WERI-Rb-1 (cell line): ENCODE measurements at places on chromosomes 7 and 10.

GRCh38 chr7:103680161-103681144 lies 234.4 kb upstream of the SLC26A5 start:
- peak; percentile 17 for DNase-seq

- DNase-seq = no peak
Observed at GRCh38 chr7:138773817-138774216, 24.0 kb upstream of the TMEM213 start.

- no peak for DNase-seq
Observed at GRCh38 chr10:87594864-87595263, 64.8 kb upstream of the PAPSS2 start.

- no peak for DNase-seq
Observed at GRCh38 chr7:8121243-8121642, 140.7 kb downstream of the ICA1 start.

GRCh38 chr10:110480387-110480786 lies 17.3 kb upstream of the DUSP5 start:
- DNase-seq = no peak

- DNase-seq = peak; percentile 43
Observed at GRCh38 chr10:71868192-71868697, 17.2 kb upstream of the PSAP start.

- no peak for DNase-seq
Observed at GRCh38 chr10:33310853-33311252, 23.6 kb downstream of the NRP1 start.

GRCh38 chr10:31962826-31963588 lies 34.4 kb upstream of the ARHGAP12 start:
- no peak for DNase-seq

GRCh38 chr10:51342381-51342780 lies 268.1 kb downstream of the PRKG1 start:
- no peak for DNase-seq

DNA sequence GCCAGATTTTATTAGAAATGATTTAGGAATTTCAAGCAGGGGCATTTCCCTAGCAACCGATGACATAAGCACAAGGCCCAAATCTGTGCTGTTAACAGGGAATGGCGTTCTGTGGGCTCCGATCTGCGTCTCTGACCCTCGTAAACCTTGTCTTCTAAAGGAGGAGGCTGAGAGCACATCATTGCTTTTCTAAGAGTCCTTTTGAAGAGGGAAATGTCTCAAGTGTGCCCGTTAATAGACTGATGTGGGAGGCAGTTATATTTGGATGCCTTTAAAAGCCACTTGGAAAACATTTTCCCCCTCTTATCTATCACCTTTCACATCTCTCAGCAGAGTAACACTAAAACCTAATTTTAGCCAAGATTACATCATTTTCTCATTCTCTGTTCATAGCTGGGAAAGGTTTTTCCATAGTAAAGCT lies 424.1 kb upstream of the GALNT17 start:
- DNase-seq = no peak

GRCh38 chr10:118808601-118809356 lies 54.0 kb upstream of the CACUL1 start:
- DNase-seq = no peak

GRCh38 chr7:81694711-81695110 lies 75.1 kb downstream of the HGF start:
- no peak for DNase-seq

- DNase-seq = no peak
Observed at GRCh38 chr7:16975712-16976111, 93.9 kb upstream of the AGR3 start.

DNA sequence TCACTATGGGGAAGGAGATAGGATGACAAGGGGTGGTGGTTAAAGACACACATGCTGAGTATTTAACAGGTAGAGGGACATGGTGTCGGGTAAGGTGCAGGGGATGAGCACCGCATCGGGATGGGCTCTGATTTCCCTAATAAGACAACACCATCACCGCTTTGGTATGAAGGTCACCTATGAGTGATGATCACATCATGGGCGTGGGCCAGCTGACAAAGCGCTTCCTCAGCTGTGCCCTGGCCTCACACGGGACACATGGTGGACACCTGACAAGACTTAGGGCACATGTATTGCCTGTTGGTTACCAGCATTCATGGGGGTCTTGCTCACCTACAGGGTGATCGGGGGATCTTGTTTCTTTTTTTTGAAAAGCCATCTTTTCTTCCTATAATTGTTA lies 12.8 kb downstream of the C7orf57 start:
- no peak for DNase-seq

GRCh38 chr7:28984631-28985030 lies 26.5 kb upstream of the TRIL start:
- no peak for DNase-seq

DNA sequence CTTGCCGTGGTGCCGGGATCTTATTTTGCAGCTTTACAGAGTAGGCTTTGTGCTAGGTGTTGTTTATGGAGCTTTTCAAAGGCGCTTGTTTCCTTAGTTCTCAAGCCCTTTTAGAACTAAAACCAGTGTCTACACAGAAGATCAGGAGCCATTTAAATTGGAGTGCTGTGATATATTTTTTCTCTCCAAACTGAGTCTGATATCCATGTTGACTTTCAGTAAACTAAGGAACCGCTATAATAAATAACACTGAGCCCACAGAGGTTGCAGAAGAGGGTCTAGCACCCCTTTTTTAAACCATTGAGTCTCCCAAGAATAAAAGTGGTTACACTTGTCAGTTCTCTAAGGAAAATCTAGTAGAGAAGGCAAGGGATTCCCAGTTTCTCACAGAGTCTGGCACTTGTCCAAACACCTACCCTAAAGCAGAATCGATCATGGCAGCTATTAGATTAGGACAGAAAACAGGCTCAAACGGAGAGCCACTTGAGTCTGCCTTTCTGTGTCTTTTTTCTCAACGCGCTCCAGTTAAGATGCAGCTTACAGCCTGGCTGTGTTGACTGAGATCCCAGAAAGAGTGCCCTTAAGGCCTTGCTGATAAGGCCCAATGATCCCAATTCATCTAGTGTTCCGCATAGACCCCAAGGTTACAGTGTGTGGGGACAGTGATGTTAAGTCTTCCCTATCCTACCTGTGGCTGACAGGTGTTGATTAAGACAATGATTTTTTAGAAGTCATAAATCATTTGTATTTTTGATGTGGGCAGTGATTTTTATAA lies 804 bp downstream of the TMEM106B start:
- DNase-seq = peak; percentile 14

- no peak for DNase-seq
Observed at GRCh38 chr7:127901895-127902703, 129.1 kb downstream of the LRRC4 start.

DNA sequence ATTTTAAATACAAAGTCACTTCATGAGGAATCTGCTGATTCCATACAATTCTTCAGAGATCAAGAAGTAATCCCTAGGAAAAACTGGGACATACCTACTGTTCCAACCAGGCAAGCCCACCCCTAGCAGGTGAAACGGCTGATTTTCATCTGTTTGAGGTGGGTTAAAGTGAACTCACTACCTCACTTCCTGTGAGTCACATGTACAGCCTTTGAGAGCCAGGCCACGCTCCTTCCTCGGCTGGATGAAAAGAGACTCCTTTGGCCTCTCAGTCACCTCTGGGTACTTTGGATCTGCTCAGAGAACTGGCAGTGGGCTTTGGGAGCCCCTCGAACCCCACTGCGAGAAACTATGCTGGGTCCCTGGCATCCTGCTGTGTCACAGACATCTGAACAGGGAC lies 68.2 kb downstream of the CHST15 start:
- no peak for DNase-seq

- peak; percentile 42 for DNase-seq
Observed at GRCh38 chr10:124092860-124093773, at the start of gene CHST15. TSS of gene CHST15 (minus strand) at chr10:124093598. CDS start at chr10:124046212, 47,386 bp downstream.

GRCh38 chr10:81093056-81093455 lies 555.4 kb downstream of the SH2D4B start:
- no peak for DNase-seq

DNA sequence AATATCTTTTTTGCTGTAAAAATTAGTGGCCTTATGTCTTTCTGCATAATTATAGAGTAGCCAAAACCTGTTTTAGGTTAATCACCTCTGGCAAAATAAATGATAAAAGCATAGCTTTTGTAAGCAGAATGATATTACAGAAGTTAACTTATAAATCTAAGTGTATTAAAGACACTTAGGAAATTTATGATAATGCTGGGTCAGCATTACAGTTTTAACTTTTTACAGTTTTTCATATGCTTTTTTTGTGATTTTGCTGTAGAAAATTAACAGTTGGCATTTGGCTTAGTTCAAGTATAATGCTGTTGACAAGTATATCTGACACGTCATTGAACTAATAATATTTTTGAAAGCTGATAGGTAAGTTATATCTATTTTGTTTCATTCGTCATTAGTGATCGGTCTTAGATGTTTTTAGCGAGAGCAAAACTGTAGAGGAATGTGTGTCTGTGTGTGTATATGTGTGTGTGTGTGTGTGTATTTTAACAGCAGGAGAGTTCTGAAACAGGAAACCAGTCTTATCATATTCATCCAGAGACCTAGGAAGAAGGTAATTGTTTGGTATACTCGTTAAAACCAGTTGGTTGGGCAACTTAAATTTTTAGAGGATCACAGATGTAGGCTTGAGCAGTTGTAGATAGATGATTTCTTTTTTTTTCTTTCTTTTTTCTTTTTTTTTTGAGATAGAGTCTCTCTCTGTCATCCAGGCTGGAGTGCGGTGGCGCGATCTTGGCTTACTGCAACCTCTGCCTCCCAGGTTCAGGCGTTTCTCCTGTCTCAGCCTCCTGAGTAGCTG lies 15.4 kb downstream of the PTEN start:
- no peak for DNase-seq

DNA sequence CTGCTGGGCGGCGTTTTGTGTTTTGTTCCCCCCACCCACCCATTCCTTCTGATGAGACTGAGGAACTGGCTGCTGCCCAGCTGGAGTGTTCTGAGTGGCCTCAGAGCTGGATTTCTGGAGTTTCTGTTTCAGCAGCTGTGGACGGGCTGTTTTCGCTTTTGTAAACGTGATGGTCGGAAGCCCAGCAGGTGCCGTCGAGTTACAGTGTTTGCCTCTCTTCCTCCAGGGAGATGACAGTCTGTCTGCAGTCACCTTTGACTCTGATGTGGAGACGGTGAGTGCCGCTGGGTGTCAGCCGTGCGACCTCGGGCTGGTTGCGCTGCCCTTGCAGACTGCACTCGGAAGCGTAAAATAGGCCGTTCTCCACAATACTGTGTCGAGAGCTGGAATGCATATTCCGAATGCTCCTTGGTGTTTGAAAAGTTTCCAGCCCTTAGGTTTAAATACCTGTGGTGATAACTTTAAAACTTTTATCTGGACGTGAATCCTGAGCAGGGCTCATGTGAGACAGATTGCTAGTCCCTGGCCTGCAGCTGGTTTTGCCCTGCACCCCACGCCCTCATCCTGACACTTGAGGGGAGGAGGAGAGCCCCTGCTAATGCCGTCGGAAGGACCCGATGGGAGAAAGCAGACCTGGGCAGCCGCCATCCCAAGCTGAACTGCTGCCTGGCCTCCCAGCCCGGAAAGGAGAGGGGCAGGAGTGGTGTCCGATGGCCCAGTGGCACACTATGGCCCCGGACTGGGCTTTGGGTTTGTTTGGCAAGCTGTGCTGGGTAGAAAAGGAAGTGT lies 8.3 kb downstream of the IQCE start:
- DNase-seq = no peak

- DNase-seq = no peak
Observed at GRCh38 chr7:105885387-105886111, 9.2 kb upstream of the ATXN7L1 start.

GRCh38 chr10:83685458-83685857 lies 453.9 kb upstream of the GHITM start:
- DNase-seq = no peak

- DNase-seq = no peak
Observed at GRCh38 chr7:608361-608760, 88.7 kb upstream of the PDGFA start.

DNA sequence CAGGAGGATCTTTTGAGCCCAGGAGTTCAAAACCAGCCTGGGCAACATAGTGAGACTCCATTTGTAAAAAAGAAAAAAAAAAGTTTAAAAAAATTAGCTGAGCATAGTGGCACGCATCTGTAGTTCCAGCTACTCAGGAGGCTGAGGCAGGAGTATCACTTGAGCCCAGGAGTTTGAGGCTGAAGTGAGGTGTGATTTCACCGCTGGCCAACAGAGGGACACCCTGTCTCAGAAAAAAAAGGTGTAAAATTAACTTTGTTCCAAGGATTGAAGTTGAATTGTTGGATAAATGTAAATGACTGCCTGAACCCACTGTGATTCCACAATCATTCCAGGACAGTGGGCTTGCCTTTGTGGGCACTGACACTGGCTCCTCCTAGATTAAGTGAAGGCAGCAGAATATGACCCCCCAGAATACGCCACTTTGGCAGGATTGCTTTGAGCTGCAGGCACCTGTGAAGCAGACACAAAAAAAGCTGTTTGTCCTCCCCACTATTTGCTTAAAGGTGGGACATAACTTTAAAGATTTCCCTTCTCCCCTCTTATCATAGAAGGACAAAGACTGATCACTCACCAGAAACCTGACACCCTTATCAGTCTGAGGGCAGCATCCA lies 57.2 kb upstream of the FOXI2 start:
- DNase-seq = no peak

- no peak for DNase-seq
Observed at GRCh38 chr10:14118953-14119352, 211.8 kb downstream of the FRMD4A start.

- DNase-seq = no peak
Observed at GRCh38 chr10:95480901-95481491, 80.2 kb downstream of the SORBS1 start.

DNA sequence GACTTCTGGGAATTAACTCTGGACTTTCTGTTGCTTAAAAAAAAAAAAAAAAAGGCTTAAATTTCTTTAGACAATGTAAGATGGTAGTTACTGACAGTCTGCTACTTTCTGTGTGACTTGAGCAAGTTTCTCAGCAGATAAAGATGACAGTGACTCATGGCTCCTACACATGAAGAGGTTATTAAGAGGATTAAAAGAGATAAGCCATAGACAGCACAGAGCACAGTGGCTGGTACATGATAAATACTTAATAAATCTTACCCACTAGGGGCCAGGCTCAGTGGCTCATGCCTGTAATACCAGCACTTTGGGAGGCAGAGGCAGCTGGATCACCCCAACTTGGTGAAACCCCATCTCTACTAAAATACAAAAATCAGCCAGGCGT lies 174.8 kb downstream of the JAZF1 start:
- peak; percentile 47 for DNase-seq

DNA sequence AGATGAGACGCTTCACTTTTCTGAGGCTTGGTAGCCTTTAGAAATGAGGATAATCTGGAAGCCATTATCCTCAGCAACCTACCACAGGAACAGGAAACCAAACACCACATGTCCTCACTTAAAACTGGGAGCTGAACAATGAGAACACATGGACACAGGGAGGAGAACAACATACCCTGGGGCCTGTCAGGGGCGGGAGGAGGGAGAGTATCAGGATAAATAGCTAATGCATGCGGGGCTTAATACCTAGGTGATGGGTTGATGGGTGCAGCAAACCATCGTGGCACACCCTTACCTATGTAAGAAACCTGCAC lies 48.9 kb downstream of the LRGUK start:
- DNase-seq = no peak

GRCh38 chr10:23927576-23928325 lies 281.2 kb upstream of the KIAA1217 start:
- DNase-seq = no peak
